ENCODE measurements at places on chromosomes 11 and 22.

- no peaks in the 10 kb centered on the region for H3K36me3 ChIP-seq
- H3K27me3 ChIP-seq, result no peaks in the 10 kb centered on the region
- DNase-seq, result no peak
- H3K4me1 ChIP-seq, result no peaks in the 10 kb centered on the region
Measured at GRCh38 chr11:68735125-68735524, 16.2 kb downstream of the TESMIN start.

DNA sequence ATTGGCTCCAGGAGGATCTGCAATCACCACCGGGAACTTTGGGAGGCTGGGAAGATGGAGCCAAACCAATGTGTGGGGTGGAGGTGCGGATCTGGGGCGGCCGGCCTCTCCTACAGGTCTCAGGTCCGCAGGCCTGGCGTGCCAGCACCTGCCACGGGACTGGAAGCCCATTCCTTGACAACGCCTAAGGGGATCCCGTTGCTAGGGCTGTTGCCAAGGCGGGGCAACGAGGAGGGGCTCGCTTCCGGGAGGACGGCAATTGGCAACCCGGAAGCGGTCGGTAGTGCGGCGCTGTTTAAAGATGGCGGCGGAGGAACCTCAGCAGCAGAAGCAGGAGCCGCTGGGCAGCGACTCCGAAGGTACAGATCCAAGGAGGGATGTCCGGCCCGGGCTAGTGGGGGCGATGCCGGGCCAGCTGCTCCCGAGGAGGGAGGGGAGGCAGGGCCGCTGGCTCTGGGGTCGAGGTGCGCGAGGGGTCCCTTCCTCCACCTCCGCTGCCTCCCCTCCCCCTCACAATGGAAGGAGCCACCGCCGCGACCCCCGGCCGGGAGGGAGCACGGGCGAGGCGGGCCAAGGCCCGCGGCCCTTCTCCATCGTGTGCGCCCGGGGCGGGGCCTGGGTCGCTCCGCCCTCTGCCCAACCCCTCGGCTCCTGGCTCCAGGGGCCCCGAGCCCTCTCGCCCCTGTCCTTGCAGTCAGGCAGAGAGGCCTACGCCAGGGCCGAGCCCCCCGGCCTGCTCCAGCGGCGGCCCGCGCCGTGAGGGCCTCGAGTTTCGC is at the start of gene OTUB1:
OTUB1 (plus strand) TSS at position 283 of the 776 bp plus-strand sequence; CDS start at position 302, 19 bp downstream.
- H3K27ac ChIP-seq, result peak within 1 kb of the TSS; percentile 89
- peaks cover 27% of the 10 kb centered on the region for H3K36me3 ChIP-seq
- peaks cover 11% of the 10 kb centered on the region for H3K4me1 ChIP-seq

GRCh38 chr22:44974454-44974853 is 35.4 kb downstream of the PHF21B start:
- H3K4me1 ChIP-seq, result no peaks in the 10 kb centered on the region
- no peaks in the 10 kb centered on the region for H3K36me3 ChIP-seq
- no peak for DNase-seq
- no peaks in the 10 kb centered on the region for H3K27me3 ChIP-seq
- no peak overlapping the region for H3K4me3 ChIP-seq

DNA sequence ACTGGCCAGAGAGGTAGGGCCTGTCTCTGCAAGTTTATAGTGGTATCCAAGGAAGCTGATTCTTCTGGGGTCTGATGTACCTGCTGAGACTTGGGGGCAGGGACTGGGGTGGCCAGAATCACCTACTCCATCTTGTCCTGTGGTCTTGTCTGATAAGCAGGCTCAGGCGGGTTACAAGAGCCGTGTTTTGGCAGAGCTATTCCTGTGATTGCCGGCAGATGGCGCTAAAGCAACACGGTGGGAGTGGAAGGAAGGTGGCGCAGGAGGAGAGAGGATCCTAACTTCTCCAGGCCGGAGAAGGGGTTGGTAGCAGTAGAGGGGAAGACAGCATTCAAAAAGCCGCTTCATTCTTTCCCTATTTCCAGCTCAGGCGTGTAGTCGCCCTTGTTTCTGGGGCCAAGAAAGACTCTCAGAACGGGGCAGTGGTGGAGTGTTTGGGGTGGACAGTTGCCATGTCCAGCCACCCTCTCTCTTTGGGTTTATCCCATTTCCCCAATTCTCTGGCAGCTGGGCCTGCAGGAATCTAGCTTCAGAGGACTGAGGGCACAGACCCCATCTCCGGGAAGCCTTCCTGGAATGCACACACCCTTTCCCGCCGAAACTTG is 15.1 kb downstream of the CHRM1 start:
- H3K4me3 ChIP-seq, result no peak overlapping the region
- DNase-seq, result peak; percentile 73
- no peaks in the 10 kb centered on the region for H3K27me3 ChIP-seq
- H3K36me3 ChIP-seq, result no peaks in the 10 kb centered on the region
- no peak overlapping the region for H3K27ac ChIP-seq

All from large intestine (tissue), 12 donors.